Activated CD4-positive, alpha-beta T cell treated with anti-CD3 and anti-CD28 coated beads, Interleukin-2, amount 10 ng/mL, durations not matched to agents 7 days and 5 days (primary cell): ENCODE measurements at places on chromosomes 1 and 21.

GRCh38 chr1:245797592-245798348, 643.0 kb downstream of the KIF26B start:
- DNase-seq = no peak

- DNase-seq = no peak
Measured at GRCh38 chr1:56206391-56206790, 373.0 kb downstream of the PLPP3 start.

DNA sequence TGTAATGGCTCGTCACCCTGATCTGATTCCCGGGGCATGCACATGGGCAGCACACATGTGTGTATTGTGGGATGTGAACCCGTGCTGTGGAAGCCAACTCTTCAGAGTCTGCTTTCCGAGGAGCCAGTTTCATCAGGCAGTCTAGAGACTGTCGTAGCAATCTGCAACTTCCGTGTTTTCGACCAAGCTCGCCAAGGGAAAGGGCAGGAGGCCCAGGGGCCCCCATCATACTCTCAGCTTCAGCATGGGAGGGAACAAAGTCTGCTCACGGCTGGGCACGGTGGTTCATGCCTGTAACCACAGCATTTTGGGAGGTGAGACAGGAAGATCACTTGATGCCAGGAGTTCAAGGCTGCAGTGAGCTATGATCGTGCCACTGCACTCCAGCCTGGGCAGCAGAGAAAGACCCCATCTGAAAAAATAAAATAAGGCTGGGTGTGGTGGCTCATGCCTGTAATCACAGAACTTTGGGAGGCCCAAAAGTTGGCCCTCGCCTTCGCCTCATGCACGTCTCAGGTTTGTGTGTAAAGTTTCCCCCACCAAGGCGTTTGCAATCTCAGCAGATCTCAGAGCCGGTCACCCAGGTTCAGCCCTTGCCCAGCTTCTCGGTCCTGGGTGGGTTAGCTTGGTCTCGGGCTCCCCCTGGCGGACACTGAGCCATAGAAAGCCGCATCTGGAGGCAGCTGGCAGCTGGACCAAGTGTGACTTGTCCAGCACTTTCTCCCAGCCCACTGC, 48.5 kb upstream of the SLC25A33 start:
- peak; percentile 83 for DNase-seq

- no peak for DNase-seq
Measured at GRCh38 chr1:187985145-187985896, 1156.6 kb downstream of the PLA2G4A start.

DNA sequence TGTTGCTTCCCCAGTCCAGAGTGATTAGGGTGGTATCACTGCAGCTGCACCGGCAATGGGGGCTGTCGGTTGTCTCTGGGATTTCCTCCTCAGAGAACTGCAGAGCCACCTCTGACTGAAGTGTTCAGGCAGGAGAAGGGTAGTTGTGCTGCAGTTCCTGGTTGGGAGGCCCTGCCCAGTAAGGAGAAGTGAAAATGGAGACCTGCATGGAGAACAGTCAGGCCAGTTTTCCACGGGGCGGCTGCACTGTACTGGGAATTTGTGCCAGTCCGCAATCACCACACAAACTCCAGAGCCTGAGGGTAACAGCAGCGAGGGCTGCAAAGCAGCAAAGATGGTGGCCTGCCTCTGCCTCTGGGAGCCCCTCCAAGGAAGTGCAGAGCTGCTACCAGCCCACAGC, 58.1 kb upstream of the CCDC190 start:
- DNase-seq = no peak

GRCh38 chr21:41699311-41699710, 67.5 kb downstream of the RIPK4 start:
- no peak for DNase-seq

DNA sequence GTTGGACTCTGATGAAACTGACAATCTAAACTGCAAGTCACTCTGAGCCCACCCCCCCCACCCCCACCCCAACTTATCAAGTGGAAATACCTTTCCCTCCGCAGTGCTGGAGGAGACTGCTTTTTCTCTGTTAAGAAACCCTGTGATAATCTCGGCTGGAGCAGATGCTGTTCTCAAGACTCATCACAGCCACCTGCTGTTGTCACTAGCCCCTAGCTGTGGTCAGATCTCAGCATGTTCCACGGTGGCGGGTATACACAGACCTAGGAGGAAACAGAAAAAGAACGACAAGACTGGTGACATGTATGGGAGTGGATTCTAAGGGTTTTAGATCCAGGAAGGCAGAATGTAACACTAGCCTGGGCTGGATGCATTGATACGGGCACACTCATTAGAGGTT, 2.3 kb downstream of the ACTL8 start:
- DNase-seq = no peak

DNA sequence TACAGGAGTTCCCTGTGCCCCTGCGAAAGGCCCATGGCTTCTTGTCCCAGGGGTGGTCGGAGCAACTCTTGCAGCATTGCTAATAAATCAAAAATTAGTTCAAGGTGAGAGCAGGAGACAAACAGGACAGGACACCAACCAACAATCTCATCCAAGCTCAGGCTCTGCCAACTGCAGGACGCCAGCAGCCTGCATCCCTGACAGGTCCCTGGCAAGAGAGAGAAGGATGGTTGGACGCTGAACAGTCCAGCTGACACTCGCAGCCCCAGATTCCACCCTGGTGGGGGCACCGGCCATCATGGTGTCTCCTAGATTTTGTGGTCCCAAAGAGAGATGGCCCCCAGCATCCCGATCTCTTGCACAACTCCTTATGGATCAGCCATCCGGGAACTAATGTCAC, 142.1 kb upstream of the VAMP3 start:
- DNase-seq = no peak

DNA sequence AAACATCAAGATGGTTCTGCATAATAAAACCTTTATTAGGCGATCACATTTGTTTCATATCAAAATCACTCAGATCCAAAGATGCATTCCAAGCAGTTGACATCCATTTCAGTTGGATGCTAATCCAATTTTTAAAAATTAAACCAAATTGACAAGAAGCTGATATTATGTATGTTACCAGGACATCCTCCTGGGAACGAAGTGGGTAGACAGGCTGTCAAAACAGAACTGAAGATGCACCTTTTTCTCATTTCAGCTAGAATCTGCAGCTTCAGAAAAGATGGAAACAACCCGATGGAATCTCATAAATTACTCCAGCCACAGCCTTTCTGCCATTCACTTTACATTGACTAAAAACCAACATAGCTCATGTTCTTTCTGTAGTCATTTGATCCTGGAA, 268.4 kb downstream of the PLPP3 start:
- no peak for DNase-seq
